Left lobe of liver (tissue), 2 donors: ENCODE measurements at places on chromosomes 11 and 22. TPM values are rescaled to one million over a fixed set of nuclear protein-coding genes. Genes with fewer than 3 reads are reported as not detected.

SLC25A45 gene
- total RNA-seq: 14.5 TPM

DNA sequence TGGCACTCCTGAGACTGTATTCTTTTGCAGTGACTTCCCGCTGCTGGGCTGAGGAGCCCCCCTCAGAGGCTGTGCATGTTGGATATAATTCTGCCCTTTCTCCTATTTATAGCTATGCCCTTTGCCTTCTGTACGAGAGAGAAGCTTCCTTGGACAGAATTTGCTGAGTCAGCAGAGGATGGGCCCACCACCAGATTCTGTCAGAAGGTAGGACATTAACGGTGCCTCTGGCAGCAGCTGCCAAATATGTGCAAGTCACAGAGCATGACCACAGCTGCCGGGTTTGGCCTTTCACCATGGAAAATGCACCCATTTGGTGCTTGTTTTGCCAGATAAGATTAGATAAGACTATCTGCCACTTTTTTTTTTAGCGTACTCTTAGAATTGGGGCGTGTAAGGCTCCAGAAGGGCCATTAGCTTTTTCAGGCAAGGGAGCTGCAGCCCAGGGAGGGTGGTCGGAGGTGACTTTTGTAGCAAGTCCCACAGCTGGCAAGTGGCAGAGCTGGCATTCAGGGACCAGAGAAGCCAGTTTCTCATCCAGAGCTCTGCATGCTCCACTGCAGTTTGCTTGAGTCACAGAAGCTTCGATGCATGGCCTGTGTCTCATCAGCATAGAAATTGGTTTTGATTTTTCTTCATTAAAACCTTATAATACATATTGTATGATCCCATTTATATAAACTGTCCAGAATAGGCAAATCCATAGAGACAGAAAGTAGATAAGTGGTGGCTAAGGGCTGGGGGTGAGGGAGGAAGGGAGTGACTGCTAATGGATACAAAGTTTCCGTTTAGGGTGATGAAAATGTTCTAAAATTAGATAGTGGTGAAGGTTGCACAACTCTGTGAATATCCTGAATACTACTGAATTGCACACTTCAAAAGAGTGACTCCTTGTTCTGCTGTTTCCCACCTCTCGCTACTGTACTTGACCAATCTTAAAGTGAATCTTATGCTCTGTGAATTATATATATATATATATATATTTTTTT is 15.8 kb downstream of the UPB1 start:
- DNase-seq: peak; percentile 88

DNA sequence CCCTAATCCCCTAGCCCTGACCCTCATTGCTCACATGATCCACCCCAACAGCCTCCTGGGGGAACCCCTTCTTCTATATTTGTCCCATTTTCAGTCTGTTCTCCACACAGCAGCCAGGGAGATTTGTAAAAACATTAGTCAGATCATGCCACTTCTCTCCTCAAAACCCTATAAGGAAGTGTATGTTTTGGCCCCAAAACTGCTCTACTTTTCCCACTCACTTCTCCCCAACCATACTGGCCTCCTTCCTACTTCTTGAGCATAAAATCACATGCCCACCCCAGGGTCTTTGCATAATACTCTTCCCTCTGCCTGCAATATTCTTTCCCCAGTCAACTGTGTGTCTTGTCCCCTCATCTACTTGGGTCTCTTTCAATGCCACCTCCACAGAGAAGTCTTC is 4.7 kb upstream of the SLC22A12 start:
- no peak for DNase-seq

GRCh38 chr11:80103142-80103859 is 662.5 kb upstream of the TENM4 start:
- no peak for DNase-seq

DNA sequence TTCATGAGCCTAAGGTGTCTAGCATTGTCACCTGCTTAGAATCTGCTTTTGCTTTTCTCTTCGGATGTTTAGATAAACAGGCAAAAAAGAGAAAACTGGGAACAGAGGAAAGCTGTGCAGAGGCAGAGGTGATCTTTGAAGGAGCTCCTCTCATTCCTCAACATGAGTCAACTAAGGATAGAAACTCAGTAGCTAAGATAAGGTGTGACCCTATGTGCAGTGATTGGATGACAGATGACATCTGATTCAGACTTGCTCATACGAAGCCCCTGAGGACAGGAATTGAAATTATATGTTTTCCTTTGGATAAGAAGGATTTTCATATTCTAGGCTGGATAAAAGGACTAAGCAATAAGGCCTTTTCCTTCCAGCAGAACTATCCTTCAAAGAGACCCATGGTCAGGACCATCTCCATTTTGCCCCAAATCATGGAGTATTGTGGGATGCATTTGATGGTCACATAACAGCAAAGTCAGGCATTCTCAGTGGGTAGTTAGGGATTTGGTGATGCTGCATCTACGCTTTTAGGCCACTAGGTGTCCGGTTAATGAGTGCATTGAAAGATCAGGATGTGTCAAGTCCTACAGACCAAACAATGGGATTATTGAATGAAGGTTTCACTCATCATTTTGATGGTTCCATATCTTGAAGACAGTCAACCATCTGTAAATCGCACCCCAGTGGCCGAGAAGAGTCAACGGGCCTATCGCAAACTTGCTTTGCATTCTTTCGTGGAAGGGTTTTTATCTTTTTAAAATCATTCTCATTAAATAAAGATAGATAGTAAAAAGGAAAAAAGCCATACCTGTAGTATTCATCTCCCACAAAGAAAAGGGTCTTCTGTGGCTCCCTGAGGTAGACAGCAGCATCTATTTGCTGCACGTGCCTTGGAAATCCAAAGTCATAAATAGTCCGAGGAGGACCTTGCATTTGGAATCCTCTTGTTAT is 32.2 kb downstream of the MMP20 start:
- no peak for DNase-seq
